ENCODE measurements at places on chromosomes 4 and X.

GRCh38 chrX:19225909-19226308 is 103.6 kb upstream of the ADGRG2 start:
- no peak for DNase-seq

- DNase-seq, result no peak
Observed at GRCh38 chrX:142156567-142156966, 48.5 kb downstream of the MAGEC2 start.

DNA sequence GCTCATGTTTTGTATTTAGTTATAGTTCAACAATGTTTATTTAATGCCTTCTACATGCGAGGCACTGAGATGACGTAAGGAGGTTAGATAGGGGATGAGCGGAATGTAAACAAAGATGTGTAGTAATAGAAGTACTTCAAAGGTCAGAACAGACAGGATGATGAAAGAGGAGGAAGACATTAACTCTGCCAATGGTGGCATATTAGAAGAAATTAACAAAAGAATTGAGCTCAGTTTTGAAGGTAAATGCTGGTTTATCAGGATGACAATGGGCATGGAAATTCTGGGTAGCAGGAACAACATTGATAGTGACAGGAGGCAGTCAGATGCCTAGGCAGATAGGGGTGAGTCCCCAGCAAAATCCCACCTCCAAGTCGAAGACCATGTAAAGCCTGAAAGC is 62.3 kb upstream of the PGRMC2 start:
- no peak for DNase-seq

GRCh38 chr4:16292585-16292984 is 66.3 kb upstream of the TAPT1 start:
- DNase-seq, result no peak

- DNase-seq, result peak; percentile 14
Observed at GRCh38 chr4:138897811-138898226, 117.8 kb upstream of the NOCT start.

DNA sequence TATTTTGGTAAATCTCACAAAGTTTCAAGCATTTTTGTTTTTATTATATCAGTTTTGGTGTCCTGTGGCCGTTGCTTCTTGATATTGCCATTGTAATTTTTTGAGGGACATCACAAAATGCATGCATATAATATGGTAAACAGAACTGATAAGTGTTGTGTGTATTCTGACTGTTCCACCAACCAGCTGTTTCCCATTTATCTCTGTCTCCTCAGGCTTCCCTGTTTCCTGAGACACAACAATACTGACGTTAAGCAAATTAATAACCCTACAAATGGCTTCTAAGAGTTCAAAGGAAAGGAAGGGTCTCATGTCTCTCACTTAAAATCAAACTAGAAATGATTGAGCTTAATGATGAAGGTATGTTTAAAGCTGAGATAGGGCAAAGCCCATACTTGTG is 40.0 kb downstream of the UGT2B10 start:
- no peak for DNase-seq

DNA sequence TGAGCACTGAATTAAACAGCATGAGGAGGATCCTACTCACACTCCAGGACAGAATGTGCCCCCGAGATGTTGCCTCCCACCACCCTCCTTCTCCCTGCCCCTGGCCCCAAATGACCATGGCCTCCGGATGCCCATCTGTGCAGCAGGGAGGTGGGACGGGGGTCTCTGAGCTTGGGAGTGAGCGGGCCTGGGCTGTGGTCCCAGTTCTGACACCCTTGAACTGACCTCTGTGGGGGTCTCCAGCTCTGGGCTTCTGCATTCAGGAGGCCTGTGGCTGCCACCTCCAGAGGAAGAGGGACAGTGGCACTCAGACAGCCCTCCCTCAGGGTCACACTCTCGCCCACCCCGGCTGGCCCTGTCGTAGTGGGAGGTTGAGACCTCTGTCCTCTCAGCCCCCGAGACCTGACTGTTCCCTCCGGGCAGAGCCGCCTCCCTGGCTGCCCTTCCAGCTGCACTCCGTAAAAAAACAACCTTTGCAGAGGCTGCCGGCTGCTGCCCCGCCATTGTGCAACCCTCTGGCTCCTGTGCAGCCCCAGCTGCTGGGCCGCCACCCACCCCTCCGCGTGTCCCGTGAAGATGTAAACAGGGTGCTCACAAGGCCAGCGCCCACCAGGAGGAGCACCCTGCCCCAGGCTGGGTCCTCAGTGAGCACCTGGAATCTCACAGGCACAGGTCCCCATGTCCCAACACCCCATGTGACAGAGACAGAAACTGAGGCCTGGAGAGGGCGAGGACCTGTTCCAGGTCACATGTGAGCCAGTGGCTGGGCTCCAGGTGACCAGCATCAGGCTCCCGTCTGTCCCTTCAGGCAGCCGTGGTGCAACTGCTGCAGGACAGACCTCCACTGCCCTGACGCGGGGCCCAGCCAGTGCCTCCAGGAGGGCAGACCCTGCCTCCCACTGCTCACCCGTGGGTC is 39.6 kb downstream of the HTRA3 start:
- no peak for DNase-seq

GRCh38 chr4:157514711-157515110 is 294.2 kb downstream of the GRIA2 start:
- DNase-seq, result no peak

DNA sequence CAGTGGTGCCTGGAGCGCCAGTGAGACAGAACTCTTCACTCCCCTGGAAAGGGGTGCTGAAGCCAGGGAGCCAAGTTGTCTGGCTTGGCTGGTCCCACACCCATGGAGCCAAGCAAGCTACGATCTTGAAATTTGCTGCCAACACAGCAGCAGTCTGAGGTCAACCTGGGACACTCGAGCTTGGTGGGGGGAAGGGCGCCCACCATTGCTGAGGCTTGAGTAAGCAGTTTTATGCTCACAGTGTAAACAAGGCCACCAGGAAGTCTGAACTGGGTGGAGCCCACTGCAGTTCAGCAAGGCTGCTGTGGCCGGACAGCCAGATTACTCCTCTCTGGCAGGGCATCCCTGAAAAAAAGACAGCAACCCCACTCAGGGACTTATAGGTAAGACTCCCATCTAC is 149.5 kb downstream of the EDA2R start:
- no peak for DNase-seq

- no peak for DNase-seq
Observed at GRCh38 chr4:62448911-62449310, 1248.8 kb downstream of the ADGRL3 start.

DNA sequence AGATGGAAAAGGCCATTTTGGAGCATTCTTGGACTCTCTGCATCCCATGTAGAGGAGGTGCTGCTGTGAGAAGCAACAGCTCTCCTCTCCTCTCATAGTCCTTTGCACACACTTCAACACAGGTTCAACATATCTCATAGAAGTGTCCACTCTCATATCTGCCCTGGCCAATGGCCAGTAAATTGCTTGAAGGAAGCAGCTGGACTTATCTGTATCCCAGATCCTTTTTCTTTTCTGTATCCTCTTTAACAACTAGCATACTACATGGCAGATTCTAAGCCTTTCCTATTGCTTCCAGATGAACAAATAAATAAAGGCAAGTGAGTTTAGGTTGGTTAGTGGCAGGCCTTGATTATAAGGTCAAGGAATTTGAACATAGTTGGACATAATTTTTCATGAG is 122.0 kb downstream of the HS6ST2 start:
- no peak for DNase-seq

- no peak for DNase-seq
Observed at GRCh38 chrX:52363247-52363883, 5.5 kb upstream of the XAGE2 start.

DNA sequence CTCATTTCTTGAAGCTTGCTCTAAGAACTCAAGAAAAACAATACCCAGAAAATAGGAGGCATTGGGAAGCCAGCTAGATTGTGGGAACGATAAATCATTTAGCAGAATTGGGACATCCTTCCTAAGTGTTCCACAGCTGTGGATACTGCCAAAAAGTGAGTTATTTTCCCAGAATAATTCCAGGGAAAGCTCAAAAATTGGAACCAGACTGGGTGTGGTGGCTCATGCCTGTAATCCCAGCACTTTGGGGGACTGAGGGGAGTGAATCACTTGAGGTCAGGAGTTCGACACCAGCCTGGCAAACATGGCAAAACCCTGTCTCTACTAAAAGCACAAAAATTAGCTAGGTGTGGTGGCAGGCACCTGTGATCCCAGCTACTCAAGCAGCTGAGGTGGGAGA is 68.2 kb upstream of the GK2 start:
- DNase-seq, result no peak

All from H54 (cell line).